ENCODE measurements at places on chromosomes 16 and 17.

DNA sequence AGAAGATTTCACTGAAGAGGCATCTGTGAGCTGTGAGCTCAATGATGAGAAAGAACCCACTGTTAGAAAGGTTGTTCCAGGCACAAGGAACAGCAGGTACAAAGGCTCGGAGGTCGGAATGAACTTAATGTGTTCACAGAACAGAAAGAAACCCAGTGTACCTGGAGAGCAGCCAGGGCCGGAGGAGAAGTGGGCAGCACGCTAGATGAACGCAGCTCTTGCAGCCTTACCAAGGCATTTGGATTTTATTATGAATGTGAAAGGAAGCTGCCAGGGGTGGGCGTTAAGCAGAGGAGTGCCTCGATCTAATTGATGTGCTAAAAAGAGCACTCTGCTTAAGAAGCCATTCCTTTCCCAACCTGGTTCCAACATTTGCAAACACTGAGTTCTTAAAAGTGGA is 19.0 kb downstream of the EEF2K start:
- DNase-seq, result no peak

GRCh38 chr17:81400154-81400977 is 5.1 kb downstream of the BAHCC1 start:
- DNase-seq, result no peak

- no peak for DNase-seq
These were observed 14.7 kb upstream of the FBXL20 start for GRCh38 chr17:39416141-39416540.

DNA sequence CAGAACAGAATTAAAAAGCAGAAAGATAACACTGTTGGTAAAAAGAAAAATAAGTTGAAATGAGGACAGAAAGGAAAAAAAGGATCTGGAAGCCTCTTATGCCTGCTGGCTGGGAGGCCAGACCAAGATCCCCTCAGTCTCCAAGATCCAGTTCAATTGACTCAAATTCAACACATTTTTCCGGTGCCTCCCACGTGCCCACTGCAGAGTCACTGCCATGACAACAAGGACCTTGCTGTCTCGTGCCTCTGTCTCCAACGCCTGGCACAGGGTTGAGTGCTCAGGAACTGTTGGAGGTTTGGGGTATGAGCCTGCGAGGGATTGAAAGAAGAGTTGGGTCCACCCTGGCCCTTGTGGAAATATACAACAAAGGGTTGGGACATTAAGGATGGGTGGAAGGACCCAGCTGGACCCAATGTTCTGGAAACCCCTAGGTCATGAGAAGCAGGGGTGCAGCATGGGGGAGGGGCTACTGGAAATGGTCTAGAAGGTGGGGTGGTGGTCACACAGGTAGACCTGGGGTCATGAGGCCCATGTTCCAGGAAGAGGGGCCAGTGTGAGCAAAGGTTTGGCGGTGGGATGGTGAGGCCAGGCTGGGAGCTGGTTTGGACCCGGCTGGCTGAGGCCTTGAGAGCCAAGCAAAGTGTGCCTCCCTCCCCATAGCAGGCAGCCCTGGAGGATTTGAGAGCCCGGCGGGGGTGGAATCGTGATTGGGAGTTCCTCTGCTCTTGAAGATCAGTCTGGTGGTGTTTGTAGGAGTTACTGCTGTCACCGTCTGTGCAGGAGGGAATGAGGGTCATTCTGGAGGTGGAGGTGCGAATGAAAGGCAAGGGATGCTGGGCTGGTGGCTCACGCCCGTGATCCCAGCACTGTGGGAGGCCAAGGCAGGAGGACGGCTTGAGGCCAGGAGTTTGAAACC is 1.3 kb downstream of the IL34 start:
- no peak for DNase-seq

- DNase-seq, result no peak
These were observed 906 bp upstream of the CARMIL2 start for GRCh38 chr16:67644038-67644437.

GRCh38 chr16:64265756-64266155 is 856.1 kb downstream of the CDH11 start:
- no peak for DNase-seq

- DNase-seq, result no peak
These were observed 180.8 kb downstream of the SPECC1 start for GRCh38 chr17:20189979-20190378.

GRCh38 chr17:17172990-17173389 is 33.1 kb downstream of the PLD6 start:
- no peak for DNase-seq

GRCh38 chr17:66200685-66201092 is 8.8 kb upstream of the CEP112 start:
- DNase-seq, result peak; percentile 53

DNA sequence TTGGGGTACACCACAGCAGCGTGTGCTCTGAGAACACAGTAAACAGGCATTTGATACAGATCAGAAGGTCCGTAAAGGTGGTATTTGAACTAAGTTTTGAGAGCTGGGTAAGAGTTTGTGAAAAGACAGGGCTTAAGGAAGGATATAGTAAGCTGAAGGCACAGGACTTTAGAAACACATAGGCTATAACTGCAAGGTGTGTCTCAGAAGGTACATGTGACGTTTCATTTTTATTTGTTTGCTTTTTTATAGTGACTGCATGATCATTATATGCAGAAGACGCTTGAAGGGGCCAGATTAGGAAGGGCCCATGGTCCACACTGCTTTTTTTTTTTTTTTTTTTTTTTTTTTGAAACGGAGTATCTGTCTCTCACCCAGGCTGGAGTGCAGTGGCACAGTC is 644.6 kb downstream of the WWOX start:
- DNase-seq, result no peak

- no peak for DNase-seq
These were observed 262.3 kb downstream of the SOX9 start for GRCh38 chr17:72382971-72383722.

DNA sequence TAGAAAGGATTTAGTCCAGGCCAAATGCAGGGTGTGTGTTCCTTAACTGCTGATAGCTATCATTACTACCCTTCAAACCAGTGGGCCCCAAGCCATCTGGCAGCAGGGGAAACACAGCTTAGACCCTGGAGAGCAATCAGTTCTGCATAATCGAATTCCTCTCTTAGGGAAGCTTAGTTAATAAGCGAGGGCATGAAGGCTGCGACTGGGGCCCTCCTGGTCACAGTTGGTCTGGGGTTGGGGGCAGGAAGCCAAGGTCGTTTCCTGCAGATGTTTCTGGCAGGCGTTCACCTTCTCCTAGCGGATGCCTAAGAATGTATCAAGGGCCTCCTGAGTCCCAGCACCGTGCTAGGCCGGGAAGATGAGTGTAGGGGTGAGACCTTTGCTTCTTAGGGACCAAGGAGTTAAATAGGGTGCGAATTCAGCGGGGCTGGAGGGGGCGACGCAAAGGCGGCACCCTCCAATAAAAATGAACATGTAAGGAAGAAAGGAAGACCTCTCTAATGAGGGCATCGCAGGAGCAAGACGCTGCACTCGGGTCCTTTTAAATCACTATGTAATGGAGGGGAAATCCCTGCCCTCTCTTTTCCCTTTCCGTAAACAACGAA is 16.5 kb upstream of the EEF2K start:
- peak; percentile 61 for DNase-seq

GRCh38 chr16:57532266-57532625 is 4.1 kb downstream of the CCDC102A start:
- no peak for DNase-seq

- DNase-seq, result no peak
These were observed 4.6 kb upstream of the LYZL6 start for GRCh38 chr17:35948092-35948491.

- no peak for DNase-seq
These were observed 16.9 kb downstream of the LDAF1 start for GRCh38 chr16:21175397-21175796.

DNA sequence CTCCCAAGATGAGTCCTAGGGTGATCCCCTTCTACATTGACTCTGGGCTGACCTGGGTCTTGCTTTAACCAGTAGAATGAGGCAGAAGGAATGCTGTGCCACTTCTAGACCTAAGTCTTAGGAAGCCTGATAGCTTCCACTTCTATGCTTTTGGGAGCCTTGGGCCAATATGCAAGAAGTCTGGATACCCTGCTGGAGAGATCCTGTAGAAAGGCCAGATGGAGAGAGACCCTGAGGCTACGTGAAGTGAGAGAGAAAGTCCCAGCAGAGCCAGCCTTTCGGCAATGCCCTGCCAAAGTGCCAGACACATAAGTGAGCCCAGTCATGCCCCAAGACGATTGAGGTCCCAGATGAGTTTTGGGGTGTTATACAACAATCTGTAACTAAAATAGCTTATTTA is 1.7 kb downstream of the KRT222 start:
- no peak for DNase-seq

GRCh38 chr17:48030531-48030930 is 7.1 kb downstream of the COPZ2 start:
- no peak for DNase-seq

DNA sequence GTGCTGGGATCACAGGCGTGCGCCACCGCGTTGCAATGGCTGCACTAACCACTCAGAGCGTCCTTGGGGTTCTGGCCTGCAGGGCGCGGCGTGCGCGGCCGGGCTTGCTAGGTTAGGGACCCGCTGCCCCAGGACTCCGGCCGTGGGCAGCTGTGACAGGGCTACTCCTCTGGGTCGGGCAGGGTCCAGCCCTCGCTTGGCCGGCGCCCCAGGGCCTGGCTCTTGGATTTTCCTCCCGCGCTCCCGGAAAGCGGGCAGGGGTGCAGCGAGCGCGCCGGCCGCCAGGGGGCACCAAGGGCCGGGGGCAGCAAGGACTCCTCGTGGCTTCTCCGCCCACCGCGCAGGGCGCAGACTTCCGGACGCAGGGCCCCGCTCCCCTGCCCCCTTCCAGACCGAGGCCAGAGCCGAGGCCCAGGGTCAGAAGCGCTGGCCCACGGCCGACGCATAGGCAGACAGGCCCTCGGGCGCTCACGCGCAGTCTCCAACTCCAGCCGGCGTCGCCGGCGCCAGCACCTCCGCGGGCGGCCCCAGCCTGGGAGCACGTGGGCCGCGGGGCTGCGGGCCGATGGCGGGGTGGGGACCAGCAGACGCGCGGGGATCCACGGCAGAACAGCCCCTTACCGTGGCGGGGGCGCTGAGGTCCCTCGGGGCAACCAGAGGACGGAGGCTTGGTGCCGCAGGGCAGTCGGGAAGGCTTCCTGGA is 355 bp downstream of the TLE7 start:
- DNase-seq, result no peak

DNA sequence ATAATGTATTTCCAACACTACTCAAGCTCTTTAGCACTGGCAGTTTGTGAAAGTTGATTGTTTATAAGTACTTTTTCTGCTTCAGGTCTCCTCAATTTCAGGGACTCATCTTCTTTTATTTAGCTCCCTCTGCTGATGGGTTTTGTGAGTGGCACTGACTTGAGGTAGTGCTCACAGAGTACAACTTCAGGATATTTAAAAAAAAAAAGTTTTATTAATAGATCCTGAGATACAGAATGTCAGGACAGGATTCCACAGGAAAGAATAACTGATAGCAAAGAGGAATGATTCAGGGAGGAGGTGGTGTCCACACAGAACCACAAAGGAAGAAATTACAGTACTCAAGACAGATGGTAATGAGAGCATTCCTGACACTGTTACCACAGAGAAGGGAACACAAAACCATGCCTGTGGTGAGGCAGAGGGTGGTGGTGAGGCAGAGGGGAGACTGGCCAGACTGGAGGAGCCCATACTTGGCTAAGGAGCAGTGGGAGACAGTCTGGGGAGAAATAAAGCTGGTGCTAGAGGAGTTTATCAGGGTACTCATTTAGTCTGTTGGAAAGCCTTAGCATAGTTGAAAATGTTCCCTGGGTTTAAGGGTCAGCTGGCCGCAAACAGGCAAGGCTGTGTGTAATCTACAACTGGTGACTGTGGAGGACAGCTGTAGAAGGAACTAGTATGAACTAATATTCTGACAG is 63.7 kb downstream of the SPAG9 start:
- DNase-seq, result peak; percentile 37

- DNase-seq, result peak; percentile 98
These were observed 179.6 kb upstream of the TNRC6C start for GRCh38 chr17:77778636-77779489.

DNA sequence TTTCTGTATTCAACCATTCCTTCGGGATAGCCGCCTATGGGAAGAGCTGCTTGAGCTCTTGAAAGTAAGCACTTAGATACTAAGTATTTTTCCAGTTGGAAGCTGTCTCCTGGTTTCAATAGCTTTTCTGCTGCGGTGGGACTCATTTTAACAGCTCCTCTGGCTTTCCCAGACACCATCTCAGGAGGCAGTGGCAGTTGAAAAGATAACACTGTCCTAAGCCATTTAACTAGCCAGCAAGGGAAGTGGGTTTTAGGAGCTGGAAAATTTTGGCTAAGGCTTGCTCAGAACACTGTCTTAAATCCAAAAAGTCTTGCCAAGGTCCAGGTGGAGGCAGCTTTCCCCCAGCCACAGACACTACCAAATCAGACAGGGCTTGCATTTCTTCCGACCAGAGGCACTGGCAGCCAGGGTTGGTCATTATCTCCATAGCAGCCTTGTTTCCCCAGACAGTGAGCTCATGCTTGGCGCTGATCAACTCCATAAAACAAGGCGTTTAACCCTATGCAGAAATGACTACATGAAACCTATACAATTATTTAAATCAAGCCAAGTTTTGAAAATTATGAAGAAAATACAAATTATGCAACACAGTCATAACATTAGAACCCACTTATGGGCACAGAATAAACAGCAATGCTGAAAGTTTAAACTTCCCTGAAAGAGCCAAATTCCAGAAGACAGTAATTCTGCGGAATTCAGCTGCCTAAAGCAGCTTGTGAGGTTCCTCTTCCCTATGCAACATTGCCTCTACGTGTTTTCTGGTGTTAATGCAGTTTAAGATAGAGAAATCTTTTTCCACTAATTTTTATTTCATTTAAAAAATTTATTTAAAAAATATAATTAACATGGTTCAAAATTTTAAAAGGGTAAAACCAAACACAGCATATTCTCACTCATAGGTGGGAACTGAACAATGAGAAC is 25.0 kb downstream of the GABARAPL2 start:
- DNase-seq, result no peak

GRCh38 chr17:52233176-52233575 is 74.7 kb upstream of the CA10 start:
- DNase-seq, result no peak

GRCh38 chr17:12613566-12613965 is 52.1 kb upstream of the MYOCD start:
- DNase-seq, result no peak
